ENCODE measurements at places on chromosomes 1 and 21.

- DNase-seq = no peak
Observed at GRCh38 chr1:117037802-117038201, 22.3 kb upstream of the TTF2 start.

DNA sequence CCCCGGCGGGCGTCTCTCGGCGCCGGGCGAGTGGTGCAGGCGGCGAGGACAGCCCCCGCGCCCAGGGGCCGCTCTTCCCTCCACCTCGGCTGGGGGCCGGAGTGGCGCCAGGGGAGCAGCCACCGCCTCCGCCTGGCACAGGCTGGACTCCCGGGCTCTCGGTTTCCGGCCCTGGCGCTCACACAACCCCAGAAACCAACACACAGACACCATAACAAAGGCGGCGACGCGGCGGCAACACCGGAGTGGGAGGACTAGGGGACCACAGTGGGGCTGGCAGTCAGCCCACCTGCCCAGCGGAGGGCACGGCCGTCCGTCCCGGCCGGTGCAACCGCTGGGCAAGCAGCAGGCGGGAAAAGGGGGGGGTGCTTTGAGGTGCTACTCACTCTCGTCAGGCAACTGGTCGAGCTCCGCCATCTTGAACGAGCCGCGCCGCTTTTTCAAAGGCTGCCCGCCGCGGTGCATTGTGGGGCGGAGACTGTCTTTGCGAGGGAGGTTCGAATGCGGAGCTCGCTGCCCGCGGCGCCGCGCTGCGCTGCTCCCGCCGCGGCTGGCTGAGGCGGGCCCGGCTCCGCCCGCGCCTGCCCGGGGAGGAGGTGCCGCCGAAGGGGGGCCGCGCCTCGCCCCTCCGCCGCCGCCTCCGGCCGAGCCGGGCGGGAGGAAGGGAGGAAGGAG is at the start of gene LIN9:
Gene LIN9 (minus strand): TSS at position 442 of the 675 bp plus-strand sequence. CDS start 25 bp downstream, at position 417.
- peak; percentile 87 for DNase-seq

DNA sequence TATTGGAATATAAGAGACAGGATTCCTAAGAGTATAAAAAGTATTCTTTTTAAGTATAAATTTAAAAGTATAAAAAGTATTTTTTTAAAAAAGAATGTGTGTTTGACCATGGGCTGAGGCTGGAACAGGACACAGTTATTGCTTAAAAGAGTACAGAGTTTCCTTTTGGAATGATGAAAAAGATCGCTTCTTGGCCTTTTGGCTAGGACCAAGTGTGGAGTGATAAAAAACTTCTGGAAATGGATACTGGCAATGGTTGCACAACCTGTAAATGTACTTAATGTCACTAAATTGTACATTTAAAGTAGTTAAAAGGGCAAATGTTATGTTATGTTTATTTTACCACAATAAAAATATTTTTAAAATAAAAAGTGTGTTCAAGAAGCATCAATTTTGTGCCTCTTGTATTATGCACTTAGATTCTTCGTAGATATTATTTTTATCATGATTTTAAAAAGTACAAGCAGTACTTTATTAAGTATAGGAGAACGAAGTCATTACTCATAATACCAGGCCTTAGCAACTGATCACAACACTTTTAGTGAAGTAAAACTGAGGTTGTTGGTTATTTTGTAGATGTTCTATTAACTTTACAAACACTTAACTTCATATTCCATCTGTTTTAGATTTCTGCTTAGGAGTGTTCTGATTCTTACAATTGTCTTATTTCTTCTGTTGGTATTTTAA is 389.1 kb upstream of the ZP4 start:
- DNase-seq = no peak

DNA sequence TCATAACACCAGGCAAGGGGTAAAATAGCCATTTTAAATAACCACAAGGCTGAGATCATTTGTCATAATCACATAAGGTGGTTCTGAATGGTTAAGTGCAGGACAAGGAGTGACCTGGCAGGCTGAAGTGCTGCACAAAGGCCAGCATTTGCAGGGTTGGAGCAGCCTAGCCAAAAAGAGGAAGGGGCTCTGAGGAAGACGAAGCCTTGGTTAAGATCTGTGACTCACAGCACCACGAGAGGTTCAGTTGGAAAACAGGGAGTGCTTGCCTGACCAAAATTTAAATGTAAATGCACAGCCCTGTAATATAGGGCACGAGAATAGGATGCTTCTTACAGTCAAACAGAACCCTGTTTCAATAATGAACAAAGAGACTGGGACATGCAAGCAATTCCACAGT is 12.1 kb downstream of the ATP5PF start:
- no peak for DNase-seq

DNA sequence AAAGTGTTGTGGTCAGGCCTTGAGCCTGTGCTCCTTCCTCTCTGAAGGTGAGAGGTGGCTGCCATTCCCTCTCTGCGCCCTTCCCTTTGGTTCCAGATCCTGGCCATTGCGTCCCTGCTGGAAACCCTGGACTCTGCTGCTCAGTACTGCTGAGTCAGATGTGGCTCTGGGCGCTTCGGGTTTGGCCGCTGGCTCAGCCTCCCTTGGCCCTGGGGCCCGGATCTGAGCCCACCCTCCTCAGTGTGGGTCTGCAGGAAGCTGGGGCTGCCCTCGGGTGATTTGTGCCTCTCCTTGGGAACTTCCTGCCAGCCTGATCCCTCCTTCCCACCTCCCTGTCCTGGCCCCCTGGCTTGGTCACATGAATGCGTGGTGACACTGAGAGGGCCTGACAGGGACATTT is 32.2 kb downstream of the QSOX1 start:
- DNase-seq = no peak

GRCh38 chr1:14625572-14625971 is 27.1 kb downstream of the KAZN start:
- DNase-seq = no peak

DNA sequence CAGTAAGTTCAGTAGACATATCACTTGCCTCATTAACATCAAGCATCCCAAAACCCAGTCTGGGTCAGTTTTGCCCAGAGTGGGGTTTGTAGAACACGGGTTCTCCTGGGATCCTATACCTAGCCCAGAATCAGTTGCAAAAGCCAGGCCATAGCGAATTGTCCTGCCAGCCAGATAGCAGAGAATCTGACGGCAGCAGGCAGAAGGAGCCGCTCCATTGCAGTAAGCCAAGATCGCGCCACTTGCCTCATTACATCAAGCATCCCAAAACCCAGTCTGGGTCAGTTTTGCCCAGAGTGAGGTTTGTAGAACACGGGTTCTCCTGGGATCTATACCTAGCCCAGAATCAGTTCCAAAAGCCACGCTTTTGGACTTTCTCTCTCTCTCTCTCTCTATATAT is 19.1 kb downstream of the NDUFS5 start:
- no peak for DNase-seq

- peak; percentile 77 for DNase-seq
Observed at GRCh38 chr1:45205011-45205909, 1.1 kb downstream of the ZSWIM5 start.

DNA sequence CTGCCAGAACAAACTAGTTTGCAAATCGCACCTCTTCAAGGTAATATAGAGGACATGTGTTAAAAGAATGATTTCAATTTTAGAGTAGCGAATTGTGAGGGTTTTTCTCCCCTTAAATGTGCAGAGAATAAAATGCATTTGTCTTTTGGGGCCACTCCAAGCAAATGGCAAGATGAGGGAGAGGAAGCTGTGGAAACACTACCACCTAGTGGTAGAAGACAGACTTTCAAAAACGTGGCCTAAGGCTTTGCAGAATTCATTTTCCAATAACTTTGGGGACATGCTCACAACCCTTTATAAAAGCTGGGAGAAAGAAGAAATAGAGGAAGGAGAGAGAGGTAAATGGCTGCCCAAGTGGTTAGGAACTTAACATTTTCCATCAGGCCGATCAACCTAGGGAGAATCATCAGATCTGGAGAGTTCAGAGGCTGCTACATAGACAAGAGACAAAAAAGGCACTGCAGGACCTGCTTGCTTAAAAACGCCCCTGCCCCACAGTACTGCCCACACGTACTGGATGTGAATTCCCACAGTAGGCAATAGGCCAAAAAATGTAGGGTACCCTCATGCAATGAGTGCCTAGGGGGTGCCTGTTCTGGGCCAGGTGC is 15.7 kb upstream of the RCAN1 start:
- peak; percentile 62 for DNase-seq

DNA sequence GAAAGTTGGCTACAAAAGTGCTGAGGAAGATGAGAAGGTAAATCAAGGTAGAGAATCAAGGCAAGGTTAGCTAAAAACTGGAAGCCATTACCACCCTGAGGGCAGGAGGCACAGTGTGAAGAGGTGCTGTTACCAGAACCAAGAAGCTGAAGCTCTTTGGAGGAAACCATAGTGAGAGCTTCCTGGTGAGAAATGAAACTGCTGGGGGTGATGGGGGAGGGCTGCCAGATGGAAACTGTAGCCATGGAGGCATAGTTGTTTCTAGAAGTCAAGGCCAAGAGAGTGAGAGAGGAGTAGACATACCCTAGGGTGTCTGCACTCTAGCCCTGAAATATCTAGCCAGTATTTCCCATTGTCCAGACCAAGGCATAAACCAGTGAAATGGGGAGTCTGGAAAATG is 28.7 kb downstream of the IFI44 start:
- DNase-seq = no peak

DNA sequence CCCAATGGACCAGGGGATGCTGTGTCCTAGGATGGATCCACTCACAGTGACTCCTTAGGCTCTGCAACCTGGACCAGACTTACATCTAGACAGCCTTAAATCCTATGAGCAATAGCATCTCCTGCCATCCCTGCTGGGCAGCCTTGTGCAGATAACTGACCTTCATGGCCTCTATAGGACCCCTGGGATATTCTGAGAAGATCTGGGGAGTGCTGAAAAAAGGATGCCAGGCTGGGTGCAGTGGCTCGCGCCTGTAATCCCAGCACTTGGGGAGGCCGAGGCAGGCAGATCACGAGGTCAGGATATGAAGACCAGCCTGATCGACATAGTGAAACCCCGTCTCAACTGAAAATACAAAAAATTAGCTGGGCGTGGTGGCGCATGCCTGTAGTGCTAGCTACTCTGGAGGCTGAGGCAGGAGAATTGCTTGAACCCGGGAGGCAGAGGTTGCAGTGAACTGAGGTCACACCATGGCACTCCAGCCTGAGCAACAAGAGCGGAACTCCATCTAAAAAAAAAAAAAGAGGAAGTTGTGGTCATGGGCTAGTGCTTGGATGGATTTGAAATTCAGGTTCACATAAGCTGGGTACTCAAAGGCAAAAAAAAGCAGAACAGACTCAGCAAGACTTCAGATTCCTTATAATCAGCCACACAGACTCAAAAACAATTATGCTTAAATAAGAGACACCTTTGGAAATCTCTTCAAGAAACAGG is 10.9 kb upstream of the SH2D1B start:
- DNase-seq = no peak

- DNase-seq = no peak
Observed at GRCh38 chr1:53278298-53278725, 40.0 kb upstream of the MAGOH start.

GRCh38 chr1:172342584-172343239 is 77.8 kb upstream of the C1orf105 start:
- DNase-seq = peak; percentile 64

- DNase-seq = no peak
Observed at GRCh38 chr1:119404736-119405135, 10.2 kb upstream of the HSD3B2 start.

DNA sequence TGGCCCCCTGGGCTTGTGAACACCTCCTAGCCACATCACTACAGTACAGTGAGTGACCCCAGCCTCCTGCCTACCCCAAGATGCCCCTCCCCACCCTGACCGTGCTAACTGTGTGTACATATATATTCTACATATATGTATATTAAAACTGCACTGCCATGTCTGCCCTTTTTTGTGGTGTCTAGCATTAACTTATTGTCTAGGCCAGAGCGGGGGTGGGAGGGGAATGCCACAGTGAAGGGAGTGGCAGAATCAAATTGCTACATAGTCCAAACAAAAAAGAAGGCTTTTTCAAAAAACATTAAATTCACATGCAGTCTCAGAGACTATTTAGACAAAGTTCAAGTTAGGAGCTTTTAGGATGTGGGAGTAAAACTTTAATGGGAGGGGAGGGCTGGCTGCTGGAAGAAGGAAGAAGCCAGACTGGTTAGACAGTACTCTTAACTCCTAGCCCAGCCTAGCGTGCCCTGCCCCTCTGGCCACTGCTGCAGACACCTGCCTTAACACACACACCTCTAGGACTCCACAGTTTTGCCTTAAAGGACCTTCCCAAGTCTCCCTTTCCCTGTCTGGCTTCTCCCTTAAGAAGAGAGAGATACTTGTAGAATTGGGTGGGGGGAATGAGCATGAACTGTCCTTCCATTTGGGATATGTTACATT is 9.4 kb downstream of the PEA15 start:
- no peak for DNase-seq

DNA sequence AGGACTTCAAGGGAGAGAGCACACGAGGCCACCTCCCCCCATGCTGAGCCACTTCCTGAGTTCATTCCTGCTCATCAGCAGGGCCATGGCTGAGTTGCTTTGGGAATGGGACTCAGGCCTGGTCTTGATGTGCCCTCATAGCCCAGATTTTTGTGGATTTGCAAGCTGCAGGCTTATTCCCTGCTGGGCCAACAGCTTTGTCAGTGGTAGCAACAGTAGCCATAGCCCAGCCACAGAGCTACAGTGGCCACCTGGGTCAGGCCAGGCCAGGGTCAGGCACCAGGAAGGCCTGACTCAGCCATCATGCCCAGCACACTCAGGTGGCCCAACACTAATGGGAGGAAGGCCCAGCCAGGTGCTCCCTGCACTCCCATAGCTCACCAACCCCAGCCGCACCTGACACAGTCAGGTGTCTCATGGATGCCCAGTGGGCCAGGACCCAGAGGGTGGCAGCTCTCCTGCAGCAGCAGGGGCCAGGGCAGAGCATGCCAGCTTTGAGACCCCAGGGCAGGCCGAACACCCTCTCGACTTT is 33.5 kb downstream of the EPHA2 start:
- DNase-seq = no peak

- DNase-seq = no peak
Observed at GRCh38 chr1:215595231-215595630, 28.1 kb downstream of the KCTD3 start.

DNA sequence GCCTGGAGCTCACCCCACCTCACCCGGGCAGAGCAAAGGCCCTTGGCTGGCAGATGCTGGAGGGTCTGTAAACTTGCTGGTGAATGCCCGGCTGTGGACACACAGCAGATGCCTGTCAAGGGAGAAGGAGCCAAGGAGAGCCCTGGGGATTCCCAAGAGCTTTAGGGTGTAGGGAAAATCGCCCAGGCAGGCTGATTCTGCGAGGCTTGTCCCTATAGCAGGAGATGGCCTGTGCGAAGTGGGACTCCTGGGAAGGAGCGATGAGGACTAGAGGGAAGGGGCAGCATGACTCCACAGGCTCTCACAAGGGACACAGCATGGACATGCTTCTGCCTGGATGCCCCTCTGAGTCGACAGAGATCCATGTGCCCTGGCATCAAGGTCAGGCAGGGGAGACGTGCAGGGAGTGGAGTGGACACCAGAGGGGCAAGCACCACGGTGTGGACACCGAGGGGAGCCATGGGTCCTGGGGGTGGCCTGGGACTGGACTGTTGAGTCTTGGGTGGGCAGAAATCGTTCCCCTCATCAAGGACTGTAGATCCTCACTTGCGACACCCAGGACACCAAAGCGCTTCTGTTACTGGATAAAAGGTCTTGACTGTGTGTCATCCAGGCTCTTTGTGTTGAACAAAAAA is 71.4 kb upstream of the ABCG1 start:
- no peak for DNase-seq

Data from HAP-1 (cell line).